ENCODE measurements at places on chromosomes 2 and 18.

DNA sequence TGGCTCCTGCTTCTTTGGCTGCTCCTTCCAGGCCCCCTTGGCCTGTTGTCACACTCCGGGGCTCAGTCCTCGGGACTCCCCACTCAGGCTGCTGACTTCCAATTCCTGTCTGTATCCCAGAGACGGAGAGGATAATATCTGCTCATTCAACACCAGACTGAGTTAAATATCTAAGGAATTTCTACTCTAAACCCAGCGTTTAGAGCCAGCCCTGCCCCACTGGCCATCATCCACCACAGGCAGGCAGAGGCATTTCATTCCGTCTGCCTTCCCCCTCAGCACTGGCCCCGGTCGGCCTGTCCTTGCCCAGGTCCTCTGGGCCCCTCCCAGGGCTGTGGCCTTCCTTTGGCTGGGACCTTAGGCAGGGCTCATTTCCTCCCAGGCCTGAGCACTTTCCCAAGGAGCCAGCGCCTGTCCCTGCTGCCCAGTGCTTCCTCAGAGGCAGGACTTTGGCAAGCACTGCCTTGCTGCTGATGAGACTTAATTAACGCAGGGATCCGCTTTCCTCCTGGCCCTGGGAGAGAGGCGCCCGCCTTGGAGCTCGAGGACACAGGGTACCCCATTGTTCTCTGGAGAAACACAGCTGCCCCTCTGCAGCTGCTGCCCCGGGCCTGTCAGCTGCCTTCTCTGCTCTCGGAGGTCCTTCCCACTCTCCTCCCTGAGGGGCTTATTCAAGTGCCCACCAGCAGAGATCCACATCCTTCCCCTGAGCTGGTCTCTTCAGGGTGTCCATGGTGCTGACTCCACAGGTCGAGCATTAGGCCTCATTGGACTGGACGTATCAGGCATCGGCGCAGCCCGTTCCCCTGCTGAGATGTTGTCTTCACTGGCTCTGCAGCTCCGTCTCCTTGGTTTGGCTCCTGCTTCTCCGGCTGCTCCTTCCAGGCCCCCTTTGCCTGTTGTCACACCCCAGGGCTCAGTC is 42.8 kb downstream of the ATOH8 start:
- no peak for DNase-seq

DNA sequence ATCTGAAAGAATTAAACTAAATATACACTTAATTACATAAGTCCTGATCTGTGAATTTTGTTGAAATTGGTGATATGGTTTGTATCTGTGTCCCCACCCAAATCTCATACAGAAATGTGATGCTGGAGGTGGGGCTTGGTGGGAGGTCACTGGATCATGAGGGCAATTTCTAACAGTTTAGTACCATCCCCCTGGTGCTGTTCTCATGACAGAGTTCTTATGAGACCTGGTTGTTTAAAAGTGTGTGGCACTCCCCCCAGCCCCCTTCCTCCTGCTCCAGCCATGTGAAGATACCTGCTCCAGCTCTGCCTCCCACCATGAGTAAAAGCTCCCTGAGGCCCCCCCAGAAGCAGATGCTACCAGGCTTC is 18.7 kb downstream of the FEZ2 start:
- DNase-seq: no peak

DNA sequence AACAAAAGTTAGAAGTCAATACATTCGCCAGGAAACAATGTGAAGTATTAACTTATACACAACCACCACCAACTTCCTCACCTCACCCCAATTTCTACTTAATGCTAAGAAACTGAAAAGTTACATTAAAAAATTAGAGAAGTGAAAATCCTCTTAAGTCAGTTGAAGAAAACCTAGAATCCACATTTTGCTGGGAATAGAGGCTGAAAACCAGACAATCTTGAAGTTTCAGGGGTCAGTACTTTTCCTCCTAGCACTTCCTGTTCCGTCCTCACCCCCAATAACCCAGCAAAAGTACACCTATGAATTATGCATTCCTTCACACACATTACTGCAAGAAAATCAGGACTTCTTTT is 6.3 kb downstream of the YES1 start:
- DNase-seq: no peak

DNA sequence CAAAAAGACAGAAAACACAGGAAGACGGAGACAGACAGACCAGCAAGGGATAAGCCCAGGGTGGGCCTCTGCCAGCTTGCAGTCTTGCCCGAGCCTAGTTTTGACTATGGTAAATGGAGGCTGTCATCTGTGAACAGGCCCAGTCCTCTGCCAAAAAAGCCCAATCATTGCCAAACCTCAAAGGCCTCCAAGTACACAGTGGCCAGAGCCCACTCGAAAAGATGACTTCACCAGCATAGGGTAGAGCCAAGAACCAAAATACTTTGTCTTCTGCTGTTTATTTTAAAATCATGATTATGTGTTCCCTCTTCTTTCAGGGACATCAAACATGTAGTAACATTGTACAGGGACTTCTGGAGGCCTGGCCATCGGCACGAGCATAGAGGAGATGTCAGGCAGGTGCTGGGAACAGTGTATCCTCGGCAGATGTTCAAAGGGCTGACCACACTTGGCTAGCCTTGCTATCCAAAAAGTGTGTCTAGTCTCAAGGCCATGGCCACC is 66.0 kb downstream of the TTC32 start:
- no peak for DNase-seq

DNA sequence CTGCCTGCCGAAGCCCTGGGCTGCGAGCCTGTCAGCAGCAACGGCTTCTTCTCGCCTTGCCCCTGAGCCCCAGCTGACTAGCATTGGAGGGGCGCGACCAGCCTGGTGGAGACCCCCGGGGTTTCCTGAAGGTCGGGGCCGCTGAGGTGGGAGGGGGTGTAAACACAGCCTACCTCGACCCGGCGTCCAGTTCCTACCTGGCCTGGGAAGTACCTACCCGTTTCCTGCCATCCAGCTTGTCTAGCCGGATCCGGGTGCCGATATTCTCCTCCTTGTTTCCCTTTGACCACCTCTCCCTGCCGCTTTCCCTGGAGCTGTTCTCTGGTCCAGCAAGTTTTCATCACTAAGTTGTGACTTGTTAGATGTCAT is 511 bp downstream of the MOB4 start:
- DNase-seq: no peak

DNA sequence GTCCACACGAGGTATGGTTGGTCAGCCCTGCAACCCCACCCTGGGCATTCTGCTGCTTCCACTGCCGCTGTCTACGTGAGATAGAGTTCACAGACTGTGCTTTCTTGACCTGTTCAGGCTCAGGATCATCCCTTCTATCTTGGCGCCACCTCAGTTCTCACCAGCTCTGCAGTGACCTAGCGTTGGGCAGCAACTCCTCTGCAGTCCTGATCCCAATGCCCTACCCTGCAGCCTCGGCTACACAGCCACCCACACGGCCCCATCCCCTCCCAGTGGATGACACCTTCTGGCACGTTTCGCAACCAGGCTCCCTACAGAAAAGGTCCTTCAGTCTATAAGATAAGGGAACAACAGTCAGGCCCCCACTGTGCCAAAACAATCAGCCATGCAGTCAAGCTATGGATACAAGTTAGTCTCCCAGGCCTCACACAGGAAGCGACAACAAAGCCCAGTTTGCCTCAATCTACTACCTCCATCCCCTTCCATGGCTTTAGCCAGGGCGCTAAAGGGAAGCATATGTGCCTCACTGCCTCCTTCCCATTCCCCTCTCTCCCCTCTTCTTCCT is 317.9 kb upstream of the PKDCC start:
- DNase-seq: no peak

- DNase-seq: no peak
These were observed 61.7 kb downstream of the ASB1 start for GRCh38 chr2:238488347-238488826.

DNA sequence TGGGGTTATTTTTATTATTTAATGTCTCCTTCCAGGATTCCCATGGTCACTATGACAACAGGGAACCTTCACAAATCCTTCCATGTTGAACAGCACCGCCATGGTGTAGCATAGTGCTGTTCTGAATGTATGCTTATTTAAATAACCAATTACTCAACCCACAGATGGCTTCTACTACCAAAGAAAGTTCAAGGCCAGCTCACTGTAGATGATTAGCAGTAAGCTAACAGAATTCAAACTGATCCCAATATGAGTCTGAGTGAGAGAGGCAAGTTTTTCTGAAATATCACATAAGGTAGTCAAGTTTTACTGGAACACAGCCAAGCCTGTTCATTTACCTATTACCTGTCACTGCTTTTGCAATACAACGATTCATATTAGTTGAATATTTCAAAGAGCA is 51.2 kb downstream of the CLASP1 start:
- no peak for DNase-seq

DNA sequence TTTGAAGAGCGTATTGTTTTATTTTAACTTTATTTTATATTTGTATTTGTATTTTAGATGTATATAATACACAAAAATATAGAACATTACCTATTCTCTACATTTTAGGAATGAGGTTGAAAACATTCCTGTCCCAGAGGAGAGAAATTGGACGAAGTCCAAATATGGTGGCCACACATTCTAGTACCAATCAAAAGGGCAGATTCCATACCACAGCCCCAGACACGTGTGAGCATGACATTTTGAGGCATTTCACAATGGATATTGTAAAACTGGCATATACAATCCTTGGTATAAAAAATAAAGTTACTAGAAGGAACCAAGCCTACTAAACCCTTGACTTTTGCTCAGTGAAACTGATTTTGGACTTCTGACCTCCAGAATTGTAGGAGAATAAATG is 50.6 kb downstream of the C2orf76 start:
- DNase-seq: no peak

DNA sequence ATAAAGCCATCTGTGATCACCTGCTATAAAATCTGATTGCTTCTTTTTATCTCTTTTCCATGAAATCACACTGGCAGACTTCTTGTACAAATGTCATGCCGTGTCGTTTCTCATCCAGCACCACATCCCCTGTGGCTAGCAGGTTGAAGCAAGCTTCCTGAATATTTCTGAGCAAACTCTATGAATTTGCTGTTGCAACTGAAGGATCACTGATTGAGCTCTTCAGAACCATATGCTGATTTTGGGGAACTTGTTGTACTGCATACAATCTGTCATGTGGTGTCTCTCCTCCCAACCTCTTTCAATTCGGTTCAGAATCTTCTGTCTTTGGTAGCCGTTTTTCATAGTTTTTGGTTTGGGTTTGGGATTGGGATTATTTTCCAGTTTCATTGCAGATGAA is 57.7 kb upstream of the RBMS1 start:
- DNase-seq: no peak

DNA sequence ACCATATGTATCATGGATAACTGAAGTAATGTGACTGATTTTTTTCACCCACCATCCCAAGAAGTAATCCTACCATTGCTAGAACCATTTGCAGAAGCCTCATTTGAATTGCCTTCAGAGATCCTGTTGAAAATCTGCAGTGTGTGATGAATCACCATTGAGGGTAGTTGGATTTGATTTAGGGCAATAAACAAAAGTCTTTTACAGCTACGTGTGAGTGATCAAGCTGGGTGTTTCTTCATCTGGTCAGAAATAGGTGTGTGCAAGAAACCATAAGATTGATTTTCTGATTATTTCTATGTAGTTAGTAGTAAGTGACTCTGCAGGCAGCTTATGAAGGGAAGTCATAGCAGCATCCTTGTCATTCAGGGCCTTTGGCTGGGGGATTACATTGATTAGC is 159.6 kb downstream of the MGAT5 start:
- DNase-seq: no peak

DNA sequence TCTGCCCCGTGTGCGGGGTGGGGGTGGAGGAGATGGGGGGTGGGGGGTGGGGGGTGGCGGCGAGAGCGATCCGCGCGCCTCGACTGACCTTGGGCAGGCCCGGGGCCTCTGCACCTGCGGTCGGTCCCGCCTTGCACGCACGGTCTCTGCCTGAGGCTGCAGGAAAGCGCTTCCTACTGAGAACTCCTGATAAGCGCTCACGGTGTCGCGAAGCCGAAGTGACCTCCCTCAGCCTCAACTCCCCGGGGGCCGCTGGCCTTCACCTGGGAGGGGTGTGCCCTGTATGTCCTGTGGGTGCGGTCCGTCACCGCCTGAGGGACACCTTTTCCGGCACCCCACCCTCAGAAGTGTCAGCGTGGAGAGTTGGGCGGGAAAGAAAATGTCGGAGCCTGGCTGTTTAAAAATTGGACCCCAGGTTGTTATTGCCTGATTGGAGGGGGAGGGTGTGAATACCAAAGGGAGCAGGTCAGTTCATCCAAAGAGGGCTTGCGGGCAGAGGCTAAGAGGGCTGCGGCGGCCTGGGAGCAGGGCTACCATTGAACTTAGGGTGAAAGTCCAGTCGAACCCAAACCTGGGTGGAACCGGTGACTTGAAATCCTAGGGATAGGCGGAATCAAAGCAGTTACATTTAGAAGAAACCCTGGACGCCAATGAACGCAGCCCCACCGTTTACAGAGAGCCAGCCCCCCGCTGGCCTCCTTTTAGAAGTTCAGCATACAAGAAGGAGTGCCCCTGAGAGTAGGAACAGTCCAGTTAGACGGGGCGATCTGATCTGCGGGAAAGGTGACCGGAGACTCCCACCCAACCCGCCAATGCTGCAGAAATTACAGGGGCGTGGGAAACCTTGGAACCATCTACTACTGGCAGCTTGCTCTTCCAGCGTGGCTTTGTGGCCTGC is 1.2 kb downstream of the MAL start:
- DNase-seq: no peak

GRCh38 chr2:159459279-159459678 is 157.1 kb downstream of the BAZ2B start:
- no peak for DNase-seq

Data from stimulated activated CD4-positive, alpha-beta T cell treated with anti-CD3 and anti-CD28 coated beads, Interleukin-4, amount 100 ng/mL, for 48 hours (primary cell).